ENCODE measurements at places on chromosomes 6 and 20.

- DNase-seq = no peak
Measured at GRCh38 chr20:16263582-16263981, 309.7 kb downstream of the KIF16B start.

- DNase-seq = no peak
Measured at GRCh38 chr20:46826343-46826984, 68.2 kb upstream of the EYA2 start.

DNA sequence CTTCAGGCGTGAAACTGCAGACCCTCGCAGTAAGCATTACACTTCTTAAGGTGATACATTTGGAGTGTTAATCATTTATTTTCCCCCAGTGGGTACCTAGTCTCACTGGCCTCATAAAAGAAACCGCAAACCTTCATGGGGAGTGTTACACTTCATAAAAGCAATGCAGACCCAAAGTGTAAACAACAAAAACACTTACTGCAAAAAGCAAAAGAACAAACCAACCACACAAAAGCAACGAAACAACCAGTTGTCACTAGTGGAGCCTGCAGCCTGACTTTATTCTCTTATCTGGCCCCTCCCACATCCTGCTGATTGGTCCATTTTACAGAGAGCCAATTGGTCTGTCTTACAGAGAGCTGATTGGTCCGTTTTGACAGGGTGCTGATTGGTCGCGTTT is 23.8 kb downstream of the LY86 start:
- no peak for DNase-seq

GRCh38 chr6:41477572-41477971 is 68.6 kb upstream of the FOXP4 start:
- no peak for DNase-seq

- DNase-seq = no peak
Measured at GRCh38 chr20:42218621-42219374, 600.6 kb upstream of the CHD6 start.

DNA sequence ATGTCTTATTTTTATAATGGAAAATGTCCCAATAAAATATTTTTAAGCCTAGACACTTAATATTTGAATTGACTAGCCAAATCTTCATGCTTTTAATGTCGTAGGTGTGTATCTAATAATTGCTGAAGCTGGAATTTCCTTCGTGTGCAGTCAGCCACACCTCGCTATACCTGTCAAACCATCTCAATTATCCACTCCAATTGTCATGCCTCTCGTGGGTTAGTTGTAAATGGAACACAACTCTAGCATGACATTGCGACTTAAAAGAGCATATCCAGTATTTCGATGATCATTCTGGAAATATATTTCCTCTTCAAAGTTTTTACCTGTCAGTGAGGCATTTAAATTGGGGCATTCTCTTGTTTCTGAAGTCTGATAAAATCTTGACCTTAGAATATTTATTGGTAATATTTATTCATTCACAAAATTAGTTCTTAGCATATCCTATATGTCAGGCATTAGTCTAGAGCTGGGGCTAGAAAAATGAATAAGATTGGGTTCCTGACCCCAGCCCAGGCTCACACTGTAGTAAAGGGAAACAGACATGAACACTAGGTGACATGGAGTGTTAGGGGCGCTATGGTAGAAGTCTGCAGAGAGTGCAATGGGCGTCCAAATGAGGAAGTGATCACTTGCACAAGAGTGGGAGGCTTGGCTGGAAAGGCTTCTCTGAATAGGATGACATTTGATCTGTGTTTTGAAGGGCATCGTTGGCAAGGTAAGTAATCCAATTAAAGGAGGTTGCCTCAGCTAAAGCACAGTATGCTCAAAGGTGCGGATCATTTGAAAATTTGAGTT is 11.0 kb upstream of the CFAP206 start:
- DNase-seq = no peak
